ENCODE measurements at places on chromosomes 12 and 14.

- no peak for DNase-seq
These were observed 12.2 kb upstream of the LRRK2 start for GRCh38 chr12:40212566-40212965.

GRCh38 chr14:39015360-39015961 is 87.6 kb downstream of the SEC23A start:
- DNase-seq = no peak

DNA sequence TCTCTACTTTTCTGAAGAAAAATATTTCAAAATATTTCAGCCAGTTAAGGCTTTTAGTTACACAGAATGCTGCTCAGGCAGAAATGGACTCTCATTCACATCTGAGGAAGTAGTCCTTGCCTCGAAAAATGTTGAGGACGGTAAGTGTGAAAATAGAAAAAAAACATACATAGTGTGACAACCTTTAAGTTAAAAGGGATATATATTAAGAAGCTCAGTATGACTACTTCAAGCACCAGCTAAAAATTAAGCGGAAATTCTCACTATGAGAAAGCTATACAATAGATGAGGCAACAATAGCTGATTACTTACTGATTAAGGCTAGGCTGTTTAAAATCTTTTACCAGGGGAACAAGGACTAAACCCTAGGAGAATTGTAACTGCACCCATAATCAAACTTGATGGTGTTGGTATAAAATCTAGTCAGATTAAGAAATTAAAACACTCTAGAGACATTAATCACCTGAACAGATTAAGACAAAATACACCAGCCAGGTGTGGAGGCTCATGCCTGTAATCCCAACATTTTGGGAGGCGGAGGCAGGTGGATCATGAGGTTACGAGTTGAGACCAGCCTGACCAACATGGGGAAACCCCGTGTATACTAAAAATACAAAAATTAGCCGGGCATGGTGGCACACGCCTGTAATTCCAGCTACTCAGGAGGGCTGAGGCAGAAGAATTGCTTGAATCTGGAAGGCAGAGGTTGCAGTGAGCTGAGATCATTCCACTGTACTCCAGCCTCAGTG is 53.9 kb downstream of the HNRNPC start:
- DNase-seq = no peak

GRCh38 chr12:47200446-47200845 is 120.7 kb upstream of the AMIGO2 start:
- no peak for DNase-seq

GRCh38 chr12:68332728-68333630 is 817 bp upstream of the MDM1 start:
- no peak for DNase-seq

DNA sequence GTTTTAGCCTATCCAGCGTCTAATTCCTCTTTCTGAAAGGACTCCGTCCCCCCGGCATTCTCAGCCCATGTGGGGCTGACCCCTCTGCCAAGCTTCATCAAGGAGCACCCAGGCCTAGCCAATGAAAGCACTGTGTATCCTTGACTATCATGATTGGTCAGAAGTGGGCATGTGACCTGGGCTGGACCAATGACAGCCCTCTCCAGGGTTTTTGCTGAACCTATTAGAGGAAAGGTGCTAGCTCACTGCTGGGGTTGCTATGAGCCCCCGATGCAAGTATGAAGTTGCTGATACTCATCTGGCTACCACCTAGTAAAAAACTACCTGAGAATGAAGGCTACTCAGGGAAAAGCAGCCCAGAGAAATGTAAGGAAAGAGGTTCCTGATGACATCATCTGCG is 68.1 kb downstream of the LRRC74A start:
- DNase-seq = no peak

DNA sequence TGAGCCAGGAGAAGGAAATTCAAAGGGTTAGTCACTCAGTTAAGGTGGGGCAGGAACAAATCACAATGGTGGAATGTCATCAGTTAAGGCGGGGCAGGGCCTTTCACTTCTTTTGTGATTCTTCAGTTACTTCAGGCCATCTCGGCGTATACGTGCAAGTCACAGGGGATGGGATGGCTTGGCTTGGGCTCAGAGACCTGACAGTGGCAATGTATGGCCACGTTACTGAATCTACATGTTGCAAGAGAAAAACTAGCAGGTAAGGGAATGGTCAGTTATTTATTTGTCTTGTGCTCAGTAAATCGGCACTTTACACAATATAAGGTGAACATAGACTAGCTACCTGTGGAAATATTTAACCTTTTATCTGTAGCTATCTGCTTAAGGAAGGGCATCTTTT is 11.9 kb downstream of the SLCO1B3 start:
- DNase-seq = no peak

- no peak for DNase-seq
These were observed 2.0 kb downstream of the ADCY6 start for GRCh38 chr12:48786591-48787544.

- peak; percentile 91 for DNase-seq
These were observed 112.8 kb downstream of the CHST11 start for GRCh38 chr12:104569346-104570173.

DNA sequence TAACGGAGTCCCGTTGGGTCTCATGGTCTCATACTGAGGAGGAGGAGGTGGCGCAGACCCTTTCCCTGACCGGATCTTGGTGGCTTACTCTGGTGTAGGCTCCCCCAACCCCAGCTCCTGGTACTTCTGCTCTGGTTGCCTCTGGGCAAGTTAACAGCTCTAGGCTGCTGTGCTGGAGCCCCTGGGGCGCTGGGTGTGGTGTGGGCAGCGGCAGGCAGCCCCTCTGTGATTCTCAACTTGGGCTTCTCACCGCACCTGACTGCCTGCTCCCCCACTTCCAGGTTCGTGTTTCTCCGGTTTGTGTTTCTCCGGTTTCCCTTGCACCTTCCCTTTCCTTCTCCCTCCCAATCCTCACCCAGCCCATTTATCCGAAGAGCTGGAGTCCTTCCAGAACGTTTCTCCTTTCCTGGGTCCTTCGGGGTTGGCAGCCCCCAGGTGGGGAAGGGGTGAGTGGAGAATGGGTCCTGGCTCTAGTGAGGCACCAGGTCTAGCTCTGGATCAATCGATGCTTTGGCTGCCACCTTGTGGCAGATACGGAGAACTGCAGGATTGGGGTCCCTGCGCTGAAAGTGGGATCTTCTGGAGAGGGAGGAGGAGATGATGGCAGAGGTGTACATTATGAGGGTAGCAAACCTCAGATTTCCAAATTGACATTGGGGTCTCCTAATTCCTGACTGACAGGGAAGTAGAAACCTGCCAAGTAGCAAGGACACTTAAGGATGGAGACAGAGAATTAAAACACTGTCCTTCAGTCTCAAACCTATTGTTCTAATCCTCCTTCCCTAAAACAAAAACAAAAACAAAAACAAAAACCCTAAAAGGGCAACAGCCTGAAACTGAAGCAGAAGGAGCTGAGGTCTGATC is 8.3 kb downstream of the CISTR start:
- peak; percentile 50 for DNase-seq

DNA sequence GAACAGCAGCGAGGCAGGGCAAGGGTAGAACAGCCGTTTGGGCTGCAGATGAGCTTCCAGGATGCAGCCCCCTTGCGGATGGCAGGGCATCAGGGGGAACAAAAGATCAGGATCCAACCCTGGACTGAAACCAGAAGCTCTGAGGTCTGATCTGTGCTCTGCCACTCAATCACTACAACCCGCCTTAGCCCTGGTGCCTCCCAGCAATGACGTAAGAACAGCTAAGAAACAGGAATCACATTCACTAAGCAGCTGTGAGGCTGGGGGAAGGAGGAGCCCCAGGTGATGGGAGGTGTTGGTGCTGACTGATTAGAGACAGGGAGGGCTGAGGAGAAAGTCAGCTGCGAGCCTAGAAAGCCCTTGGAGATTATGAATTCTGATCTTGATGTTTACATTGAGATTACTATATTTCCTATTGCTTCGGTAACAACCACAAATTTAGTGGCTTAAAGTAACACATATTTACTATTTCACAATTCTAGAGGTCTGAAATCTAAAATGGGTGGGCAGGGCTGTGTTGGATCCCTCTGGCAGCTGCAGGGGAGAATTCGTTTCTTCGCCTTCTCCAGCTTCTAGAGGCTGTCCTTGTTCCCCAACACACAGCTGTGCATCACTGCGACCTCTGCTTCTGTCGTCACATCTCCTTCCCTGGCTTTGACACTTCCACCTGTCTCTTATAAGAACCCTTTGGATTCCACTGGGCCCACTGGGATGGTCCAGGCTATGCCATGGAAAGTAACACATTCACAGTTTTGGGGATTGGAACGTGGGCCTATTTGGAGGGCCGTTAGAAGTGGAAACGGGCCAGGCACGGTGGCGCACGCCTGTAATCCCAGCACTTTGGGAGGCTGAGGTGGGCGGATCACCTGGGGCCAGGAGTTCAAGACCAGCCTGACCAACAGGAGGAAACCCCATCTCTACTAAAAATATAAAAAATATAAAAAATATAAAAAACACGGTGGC is 6.1 kb upstream of the CD9 start:
- no peak for DNase-seq
